B cell (primary cell): ENCODE measurements at places on chromosomes 3 and 15. TPM values are rescaled to one million over a fixed set of nuclear protein-coding genes. Genes with fewer than 3 reads are reported as not detected.
A peak's percentile ranks its signal among the peaks of the same experiment; 100 is the strongest.

DNA sequence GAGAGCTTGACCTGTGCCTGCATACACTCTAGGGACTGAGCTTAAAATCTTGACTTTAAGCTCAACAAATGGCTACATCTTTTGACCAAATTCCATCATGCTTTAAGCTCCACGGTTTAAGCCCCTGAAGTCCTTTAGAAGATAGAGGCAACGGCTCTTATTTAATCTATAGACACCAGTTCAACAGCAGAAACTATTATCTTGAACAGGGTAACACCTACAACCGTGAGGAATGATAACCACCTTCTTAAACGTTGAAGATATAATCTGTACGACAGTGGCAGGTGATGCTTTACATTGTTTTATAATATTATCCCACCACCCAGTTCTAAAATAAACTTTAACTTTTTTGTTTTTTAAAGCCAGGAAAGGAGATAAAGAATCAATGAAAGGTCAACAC, 1007.8 kb downstream of the FHIT start:
- DNase-seq: no peak

DNA sequence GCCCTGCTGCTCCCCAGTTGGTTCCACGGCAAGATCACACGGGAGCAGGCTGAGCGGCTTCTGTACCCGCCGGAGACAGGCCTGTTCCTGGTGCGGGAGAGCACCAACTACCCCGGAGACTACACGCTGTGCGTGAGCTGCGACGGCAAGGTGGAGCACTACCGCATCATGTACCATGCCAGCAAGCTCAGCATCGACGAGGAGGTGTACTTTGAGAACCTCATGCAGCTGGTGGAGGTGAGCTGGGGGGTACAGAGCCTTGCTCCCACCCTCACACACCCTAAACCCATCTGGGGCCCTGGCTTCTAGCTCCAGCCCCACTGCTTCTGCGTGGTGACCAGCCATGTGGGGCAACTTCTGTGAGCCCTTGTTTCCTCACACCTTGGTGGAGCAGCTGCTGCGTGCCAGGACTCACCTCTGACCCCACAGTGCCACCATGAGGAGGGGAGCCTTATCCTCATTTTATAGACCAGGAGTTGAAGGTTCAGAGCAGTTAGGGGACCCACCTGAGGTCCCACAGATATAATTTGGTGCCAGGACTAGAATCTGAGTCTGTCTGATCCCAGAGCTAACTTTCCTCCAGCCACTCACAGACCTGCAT, 13.3 kb upstream of the LMAN1L start:
- DNase-seq: peak; percentile 79

- peak; percentile 49 for DNase-seq
Measured at GRCh38 chr15:40336744-40337122, 4.0 kb downstream of the CCDC9B start.

The AHSG gene
- polyA plus RNA-seq: not detected in 2 replicates

- no peak for DNase-seq
Measured at GRCh38 chr15:88881775-88882174, 13.6 kb downstream of the HAPLN3 start.

DNA sequence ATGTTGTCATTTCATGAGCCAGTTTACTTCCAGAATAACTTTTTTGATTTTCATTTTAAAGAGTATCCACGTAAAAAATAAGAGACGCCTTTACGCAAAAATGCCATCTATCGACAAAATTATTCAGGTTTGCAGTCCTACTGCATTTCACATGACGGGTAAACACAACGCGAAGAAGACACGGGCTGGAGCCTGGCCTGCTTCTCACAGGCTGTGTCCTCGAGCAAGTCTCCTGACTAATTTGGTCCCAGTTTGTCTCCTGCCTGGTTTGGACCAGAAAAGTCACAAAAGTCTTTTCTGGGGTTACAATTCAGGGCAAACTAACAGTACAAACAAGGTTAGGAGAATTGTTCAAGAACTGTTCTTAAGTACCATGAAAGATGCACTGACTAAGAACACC, 51.7 kb downstream of the CHSY1 start:
- no peak for DNase-seq

- DNase-seq: no peak
Measured at GRCh38 chr15:81394603-81395002, 20.6 kb upstream of the TMC3 start.

DNA sequence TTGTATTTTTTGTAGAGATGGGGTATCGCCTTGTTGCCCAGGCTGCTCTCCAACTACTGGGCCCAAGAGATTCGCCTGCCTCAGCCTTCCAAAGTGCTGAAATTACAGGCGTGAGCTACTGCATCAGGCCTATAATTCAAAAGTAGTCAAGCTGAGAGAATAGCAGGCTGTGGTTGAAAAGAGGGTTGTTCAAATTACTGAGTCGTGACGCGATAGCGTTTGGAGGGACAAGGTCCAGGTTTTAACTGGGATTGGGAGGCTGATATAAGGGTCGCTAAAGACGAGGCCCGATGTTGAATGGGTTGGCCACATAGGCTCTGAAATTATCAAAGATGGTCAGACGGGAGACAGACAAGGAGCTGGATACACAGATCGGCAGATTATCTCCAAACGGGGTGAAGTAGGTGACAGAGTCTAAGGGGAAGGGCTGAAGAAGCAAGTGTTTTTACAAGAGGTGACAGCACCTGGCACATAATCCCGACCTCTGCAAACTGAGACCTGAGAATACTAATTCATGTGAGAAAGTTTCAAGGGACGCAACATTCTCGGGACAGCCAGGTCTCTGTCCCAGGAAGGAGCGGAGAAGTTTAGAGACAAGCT, 759 bp upstream of the ARID3B start:
- no peak for DNase-seq

The PPCDC gene
- 7.9 and 19.7 TPM in 2 replicates for polyA plus RNA-seq

DNA sequence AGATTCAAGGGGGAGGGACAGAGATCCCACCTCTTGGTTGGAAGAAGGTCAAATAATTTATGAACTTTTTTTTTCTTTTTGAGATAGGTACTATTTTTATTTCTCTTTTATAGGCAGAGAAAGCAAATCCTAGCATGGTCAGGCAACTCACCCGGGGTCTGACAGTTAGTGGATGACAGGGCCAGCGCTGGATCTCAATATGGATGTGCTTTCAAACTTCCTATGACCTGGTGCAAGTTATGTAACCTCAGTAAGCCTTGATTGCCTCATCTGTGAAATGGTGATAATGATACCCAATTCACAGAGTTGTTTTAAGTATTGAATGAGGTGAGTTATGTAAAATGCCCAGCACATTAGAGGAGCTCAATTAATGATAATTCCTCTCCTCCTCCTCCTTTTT, 86.8 kb upstream of the MEF2A start:
- DNase-seq: no peak

GRCh38 chr3:56693750-56694149, 10.7 kb upstream of the TASOR start:
- DNase-seq: no peak

GRCh38 chr15:73573572-73573971, 59.6 kb downstream of the NPTN start:
- DNase-seq: no peak

DNA sequence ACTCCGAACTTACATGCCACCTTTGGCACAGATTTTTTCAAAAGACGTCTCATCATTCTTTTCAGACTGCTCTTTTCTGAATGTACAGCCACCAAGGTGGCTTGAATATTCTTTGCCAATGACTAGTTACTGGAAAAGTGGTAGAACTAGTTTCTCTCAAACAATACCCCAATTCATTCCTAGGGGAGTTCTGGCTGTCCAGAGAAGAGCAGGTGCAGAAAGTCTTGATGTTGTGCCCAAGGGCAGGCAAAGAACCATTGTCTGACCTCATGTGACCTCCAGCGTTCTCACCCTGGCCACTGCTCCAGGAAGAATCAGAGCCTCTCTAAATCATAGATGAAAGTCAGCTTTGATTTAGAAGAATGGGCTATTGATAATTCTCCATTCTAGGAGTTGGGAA, 5.5 kb downstream of the LMOD3 start:
- no peak for DNase-seq

The SLC9C1 gene
- 0.07 and 0.30 TPM in 2 replicates for polyA plus RNA-seq

The XIRP1 gene
- polyA plus RNA-seq: not detected in 2 replicates

- DNase-seq: no peak
Measured at GRCh38 chr3:61594144-61594963, 33.0 kb downstream of the PTPRG start.

DNA sequence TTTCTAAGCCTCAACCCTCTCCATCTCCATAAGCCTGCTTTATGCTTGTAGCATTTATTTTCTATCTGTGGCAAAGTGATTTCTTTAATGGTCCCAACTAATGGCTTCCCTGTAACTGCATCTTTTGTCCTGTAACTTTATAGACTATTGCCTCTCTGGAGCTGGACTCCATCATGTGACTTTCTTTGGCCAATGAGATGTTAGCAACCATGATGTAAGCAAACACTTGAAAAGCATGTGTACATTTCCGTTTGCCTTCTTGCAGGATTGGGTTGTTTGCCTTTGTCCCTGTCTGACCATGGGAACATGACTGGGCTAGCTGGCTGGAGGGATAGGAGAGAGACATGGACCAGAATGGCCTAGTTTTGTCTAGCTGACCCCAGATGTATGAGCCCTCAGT, 106.0 kb upstream of the LRIG1 start:
- DNase-seq: no peak

The ABHD6 gene
- polyA plus RNA-seq: 4.5 and 6.0 TPM in 2 replicates

DNA sequence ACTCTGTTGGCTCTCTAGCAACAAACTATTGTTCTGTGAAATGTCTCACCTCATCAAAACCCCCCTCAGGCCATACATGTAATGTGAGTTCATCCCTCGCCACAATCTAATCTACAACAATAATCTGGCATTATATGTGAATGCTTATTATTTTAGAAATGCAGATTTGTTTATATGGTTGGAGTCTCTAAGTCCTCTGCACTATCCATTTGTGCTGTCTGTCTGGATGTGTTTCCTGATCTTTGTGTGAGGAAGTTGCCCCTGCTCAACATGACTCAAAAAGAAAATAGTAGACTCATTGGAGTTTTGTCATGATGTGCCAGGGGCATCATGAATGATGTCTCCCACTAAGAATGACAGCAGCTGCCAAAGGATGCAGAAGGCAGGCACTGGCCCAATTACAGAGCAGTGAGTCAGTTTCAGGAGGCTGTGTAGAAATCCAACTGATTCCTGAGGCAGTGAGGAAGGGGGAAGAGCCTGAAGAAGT, 161.6 kb upstream of the PDZRN3 start:
- no peak for DNase-seq

- no peak for DNase-seq
Measured at GRCh38 chr3:72722930-72723726, 125.1 kb downstream of the SHQ1 start.

DNA sequence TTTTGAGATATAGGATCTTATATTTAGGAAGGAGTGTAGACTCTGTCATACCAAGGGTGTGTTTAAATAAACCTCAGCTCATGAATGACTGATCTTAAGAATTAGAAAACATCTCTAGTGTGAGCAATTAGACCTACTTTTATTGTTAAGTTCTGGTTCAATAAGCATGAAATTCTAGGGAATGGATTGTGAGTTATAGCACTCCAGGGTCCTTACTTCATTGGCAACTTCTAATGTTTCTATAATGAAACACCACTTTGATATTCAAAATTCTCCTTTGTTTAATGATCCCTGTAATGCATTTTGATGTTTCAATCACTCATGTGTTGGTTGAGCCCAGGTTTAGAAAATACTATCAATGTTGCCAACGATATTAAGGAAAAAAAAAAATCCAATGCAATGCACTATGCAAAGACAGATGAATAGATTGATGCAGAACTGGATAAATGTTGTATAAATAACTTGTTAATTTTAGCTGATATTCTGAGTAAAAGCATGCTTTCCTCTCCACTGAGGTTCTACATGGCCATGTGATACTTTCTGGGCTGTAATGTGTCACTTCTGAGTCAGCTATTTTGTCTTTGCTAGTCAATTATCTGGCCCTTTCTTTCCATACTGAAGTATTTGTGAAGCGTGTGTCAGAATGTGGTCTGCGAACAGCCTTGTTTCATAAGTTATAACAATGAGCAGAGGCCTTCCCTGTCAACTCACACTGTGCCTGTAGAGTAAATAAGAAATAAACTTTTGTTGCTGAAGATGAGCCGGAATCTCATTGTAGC, 1035.9 kb downstream of the PLOD2 start:
- DNase-seq: no peak

DNA sequence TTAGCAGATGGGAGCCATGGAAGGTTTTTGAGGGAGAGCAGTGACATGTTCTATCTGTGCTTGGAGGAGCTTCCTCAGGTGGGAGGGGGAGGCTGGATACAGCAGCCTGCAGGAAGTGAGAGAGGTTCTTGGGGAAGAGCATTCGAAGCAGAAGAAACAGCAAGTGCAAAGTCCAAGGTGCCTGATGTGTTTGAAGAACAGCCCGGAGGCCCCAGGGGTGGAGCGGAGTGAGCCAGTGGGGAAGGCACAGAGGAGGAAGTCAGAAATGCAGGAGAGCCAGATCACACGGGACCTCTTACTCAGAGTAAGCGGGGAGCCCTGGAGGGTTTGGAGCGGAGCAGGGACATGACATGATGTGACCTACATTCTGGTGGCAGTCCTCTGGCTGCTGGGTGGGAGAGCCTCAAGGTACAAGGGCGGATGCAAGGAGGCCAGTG, 10.8 kb downstream of the ITGA11 start:
- DNase-seq: no peak

The MON1A gene
- polyA plus RNA-seq: 4.3 and 8.9 TPM in 2 replicates

- no peak for DNase-seq
Measured at GRCh38 chr3:58175437-58176184, 35.2 kb downstream of the DNASE1L3 start.

DNA sequence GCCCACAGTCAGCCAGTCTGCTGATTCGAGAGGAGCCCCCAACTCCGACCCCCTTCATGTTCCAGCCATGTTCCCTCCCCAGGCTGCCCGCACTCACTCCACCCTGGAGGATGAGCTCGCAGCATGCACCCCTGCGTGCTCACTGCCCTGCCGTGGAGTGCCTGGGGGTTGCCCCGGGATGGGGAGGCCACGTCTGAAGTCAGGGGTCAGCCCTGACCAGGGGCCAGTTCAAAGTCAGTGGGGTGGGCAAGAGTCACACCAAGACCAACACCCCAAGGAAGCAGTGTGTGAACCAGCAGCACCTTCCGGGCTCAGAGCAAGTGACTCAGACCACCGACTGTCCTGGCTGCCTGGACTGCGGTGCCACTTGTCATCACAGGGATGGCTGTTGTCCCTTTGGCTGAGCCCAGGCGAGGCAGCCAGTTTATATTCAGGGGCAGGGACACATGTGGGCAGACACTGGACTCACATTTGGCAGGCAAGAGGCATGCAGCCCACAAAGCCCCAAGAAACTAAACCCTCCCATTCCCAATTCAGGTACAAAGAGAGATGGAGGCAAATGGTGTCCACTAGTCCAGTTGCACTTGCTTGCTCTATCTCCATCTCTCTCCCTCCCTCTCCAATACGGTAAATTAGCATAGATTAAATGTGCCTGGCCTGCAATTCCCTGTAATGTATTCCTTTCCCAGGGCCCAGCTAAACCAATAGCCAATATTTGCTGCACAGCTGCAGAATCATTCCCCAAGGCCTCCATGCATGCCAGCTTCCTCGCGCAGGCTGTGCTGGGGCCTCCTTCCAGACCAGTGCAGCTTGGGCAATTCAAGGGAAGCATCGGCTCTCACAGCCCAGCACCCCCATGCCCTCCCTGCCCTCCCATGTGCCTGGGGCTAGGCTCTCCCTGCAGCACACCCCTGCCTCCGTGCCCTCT, 135.7 kb upstream of the IQSEC1 start:
- no peak for DNase-seq

GRCh38 chr3:189137416-189137815, 34.4 kb upstream of the TPRG1 start:
- DNase-seq: no peak

The KIF15 gene
- 0.28 and 0.36 TPM in 2 replicates for polyA plus RNA-seq
